ENCODE measurements at places on chromosomes 16 and 17.

DNA sequence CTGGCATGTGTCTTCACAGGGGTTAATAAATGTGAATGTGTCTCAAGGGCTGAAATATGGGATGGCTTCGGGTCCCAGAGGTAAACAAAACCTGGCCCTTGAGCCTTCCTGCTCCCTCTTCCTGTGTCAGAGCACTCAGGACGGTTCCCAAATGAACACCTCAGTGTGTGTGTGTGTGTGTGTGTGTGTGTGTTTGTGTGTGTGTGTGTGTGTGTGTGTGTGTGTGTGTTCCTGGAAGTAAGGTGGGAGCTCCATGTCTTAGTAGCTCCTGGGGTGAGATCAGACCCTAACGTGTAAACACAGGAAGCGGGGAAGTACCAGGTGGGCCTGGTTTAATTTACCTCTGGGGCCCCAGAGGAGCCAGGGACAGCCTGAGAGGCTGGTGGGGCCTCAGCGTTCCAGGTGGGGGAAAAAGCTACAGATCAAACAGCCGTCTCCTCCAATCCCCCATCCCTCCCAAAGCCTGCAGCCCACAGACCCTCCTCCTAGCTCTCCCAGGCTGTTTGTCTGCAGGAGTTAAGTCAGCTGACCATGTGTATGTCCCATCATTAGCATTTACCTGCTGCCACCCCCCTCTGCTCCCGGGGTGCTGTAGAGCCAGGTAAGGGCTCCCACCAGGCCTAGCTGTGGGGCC lies 6.1 kb downstream of the KIF19 start:
- no peak for DNase-seq

GRCh38 chr17:70144260-70144846 lies 25.0 kb upstream of the KCNJ2 start:
- DNase-seq = no peak

DNA sequence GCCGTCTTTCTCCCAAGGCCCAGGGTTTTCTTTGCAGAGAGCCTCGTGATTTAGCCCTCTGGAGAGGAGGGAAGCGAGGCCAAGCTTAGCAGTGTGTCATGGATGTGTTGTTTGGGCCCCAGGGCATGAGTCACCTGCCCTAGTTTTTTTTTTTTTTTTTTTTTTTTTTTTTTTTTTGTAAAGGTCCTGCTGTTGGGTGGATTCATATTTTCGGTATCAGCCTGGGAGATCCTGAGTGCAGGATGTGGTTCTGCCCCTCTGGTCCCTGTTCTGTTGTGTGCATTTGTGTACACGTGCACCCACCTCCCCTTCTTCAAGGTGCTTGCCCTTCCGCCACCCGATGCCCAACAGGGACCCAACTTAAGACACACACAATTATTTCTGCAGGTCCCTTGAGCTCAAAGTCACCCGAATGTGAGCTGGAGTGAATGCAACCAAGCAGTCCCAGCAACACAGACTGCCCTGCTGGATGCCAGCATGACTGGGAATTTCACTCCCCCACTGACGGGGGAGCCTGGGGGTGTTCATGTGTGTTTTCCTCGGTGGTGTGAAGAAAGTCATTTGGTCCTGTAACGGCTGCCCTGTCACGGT lies 265.8 kb upstream of the TNRC6C start:
- DNase-seq = no peak

- no peak for DNase-seq
Observed at GRCh38 chr16:81450783-81451491, 6.3 kb downstream of the CMIP start.

DNA sequence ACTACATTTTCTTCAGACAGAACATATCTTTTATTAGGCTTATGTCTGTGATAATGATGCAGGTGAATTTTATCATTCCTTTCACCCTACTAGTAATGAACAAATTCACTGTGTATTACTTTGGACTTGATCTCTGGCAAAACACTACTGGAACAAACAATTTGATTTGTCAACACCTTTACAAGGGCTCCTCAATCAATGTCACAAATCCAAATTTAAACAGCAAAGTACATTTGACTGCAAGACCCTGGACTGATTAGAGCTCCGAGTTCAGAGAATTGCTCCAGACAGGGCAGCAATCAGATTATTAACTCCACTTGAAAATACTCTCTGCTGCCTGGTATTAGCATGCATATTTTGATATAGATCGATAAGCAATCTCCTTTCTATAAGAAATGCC lies 547.6 kb upstream of the SALL1 start:
- no peak for DNase-seq

- no peak for DNase-seq
Observed at GRCh38 chr16:59510008-59510424, 775.9 kb upstream of the GOT2 start.
